ENCODE measurements at places on chromosomes 6 and 20.

DNA sequence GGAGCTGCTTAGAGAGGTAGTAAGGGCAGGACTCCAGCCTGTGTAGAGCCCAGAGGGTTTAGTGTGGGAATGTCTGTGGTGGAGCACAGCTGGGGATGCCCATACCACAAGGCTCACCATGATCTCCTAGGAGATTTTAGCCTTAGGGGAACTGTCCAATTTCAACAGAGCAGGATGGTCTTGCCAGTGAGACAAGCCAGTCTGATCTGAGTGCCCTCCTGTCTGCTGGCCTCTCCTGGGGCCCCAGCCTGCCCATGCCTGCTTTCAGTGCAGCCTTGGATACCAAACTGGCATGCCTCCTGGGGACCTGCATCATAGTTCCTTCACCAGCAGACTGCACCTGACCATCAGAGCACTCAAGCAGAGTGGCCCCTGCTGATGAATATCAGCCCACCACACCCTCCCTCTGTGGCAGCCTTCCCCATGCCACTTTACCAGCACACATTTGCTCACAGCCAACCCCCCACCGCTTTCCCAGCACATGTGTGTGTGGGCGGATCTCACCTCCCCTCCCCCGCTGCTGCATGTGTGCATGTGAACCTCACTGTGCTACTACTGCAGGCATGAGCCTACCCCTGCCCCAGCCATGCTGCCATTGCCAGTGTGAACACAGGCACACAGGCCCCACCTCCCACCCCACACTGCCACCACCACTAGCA, 7.9 kb upstream of the TREM1 start:
- no peak for DNase-seq

- DNase-seq, result no peak
Measured at GRCh38 chr6:100167585-100167984, 173.6 kb upstream of the MCHR2 start.

DNA sequence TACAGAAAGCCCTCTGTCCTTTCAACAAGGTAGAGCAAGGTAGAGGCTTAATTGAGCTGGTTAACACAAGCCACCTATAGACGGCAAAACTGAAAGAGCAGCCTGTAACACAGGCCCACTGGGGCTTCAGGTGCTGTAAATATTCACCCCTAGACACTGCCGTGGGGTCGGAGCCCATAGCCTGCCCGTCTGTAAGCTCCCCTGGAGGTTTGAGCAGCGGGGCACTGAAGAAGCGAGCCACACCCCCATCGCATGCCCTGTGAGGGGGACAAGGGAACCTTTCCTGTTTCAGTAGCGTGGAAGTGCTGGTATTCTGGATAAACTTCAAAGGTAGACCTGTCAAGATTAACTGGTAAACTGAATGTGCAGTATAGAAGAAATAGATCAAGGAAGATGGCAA, 160.4 kb downstream of the TPBG start:
- no peak for DNase-seq

DNA sequence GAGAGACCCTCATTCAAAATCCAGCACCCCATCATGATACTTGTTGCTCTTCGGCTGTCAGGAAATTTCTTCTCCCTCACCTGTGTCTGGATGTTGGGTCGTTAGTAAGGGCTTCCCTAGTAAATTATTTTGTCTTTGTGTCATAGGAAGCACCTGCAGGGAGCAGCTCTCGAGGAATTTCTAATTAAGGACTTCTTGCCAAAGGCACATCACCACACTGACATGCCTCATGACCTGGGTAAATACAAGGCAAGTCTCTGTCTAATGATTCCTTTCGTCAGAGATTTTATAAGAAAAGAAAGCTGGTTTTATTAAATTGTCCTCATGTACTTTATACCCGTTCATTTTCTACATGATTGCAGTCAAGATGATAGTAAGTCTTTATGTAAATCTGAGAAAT, at the start of gene NOX3:
NOX3 (minus strand) TSS at position 74 of the 400 bp plus-strand sequence; CDS start at position 35, 39 bp downstream.
- DNase-seq, result no peak

GRCh38 chr6:30964075-30964474, 19.4 kb upstream of the MUC21 start:
- DNase-seq, result no peak

DNA sequence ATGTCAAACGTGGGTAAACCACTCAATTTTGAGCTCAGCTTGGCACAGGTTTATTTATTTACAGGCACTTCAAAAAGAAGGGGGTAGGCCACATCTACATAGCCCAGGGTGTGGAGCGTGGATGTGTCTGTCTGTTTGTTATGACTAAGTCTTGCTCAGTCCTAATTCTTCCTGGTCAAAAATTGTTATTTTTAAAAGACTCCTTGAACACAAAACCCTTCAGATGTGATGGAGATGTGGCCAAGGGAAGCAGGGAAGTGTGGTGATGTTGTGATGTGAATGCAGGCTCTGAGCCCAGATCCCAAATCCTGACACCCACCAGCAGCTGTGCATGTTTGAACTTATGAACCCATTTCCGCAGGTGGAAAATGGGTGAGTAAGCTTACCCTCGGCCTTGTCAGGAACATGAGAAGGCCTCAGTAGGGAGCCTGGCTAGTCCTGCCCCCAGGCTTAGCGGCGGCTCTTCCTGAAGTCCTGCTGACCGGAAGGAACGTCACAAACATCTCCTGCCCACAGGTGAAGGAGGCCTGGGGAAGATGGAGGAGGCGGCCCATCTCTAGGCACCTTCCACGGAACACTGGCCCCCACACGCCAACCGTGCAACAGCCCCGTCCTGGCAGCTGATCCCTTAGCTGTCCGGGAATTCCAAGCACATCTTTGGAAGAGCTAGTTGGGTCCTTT, 119.7 kb downstream of the MYLK4 start:
- DNase-seq, result no peak

GRCh38 chr20:64044484-64045247, 4.8 kb downstream of the SOX18 start:
- DNase-seq, result no peak

- no peak for DNase-seq
Measured at GRCh38 chr6:92339936-92340640, 1079.3 kb downstream of the EPHA7 start.

DNA sequence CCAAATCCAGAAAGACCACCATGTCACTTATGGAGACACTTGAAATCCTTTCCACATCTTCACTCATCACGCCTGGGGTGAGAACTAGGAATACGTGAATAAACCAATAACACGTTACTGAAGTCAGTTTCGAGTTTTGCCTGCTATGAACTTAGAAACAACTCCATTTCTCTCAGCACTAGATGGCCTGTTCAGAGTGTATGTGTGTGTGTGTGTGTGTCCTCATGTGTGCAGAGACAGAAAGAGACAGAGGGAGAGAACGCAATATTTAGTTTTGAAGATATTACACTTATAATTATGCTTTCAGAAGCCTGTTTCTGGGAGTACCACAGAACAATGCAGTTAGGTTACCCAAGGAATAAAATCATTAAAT, 81.2 kb upstream of the CCN6 start:
- peak; percentile 32 for DNase-seq

GRCh38 chr6:16644540-16645250, 116.6 kb downstream of the ATXN1 start:
- DNase-seq, result no peak

DNA sequence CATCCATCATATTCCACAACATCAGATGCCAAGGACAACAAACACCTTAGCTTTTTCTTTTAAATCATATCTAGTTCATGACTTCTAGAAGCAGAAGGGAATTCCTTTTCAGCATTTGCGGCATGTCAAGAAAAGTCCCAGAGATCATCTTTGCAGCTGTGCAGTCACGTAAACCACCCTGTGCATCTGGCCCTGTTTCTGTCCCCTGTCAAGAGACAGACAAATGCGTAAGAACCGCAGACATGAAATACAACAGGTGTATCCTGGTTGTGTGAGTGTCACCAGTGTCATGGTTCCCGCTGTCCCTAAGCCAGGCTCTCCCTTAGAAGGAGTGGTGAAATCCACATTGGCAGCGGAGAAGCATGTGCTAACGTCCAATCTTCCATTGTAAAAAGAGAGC, 28.1 kb downstream of the LY86 start:
- DNase-seq, result no peak

GRCh38 chr6:111486921-111487320, 3.9 kb upstream of the REV3L start:
- DNase-seq, result no peak

DNA sequence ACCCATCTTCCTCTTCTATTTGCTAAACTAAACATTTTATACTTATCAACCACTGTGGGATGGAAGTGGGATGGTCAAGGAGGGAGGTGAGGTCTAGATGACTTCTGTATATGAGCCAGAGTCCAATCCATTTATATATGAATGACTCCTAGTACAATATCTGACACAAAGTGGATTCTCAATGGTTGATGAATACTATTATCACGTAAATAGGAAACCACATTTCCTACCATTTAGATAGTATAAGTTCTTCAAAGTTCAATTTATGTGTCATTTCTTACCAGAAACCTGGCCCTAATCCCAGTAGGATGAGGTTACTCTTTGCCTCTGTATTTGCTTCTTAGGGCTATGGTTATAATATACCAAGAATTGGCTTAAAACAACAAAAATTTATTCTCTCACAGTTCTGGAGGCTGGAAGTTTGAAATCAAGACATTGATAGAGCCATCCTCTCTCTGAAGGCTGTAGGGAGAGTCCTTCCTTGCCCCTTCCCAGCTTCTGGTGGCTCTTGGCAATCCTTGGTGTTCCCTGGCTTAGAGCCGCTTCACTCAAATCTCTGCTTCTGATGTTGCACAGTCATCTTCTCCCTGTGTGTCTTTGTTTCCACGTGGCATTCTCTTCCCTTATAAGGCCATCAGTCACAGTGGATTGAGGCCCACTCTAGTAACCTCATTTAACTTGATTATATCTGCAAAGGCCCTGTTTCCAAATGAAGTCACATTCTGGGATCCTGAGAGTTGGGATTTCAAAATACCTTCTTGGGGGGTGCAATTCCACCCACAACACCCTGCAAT, 41.0 kb upstream of the RAB23 start:
- DNase-seq, result no peak

DNA sequence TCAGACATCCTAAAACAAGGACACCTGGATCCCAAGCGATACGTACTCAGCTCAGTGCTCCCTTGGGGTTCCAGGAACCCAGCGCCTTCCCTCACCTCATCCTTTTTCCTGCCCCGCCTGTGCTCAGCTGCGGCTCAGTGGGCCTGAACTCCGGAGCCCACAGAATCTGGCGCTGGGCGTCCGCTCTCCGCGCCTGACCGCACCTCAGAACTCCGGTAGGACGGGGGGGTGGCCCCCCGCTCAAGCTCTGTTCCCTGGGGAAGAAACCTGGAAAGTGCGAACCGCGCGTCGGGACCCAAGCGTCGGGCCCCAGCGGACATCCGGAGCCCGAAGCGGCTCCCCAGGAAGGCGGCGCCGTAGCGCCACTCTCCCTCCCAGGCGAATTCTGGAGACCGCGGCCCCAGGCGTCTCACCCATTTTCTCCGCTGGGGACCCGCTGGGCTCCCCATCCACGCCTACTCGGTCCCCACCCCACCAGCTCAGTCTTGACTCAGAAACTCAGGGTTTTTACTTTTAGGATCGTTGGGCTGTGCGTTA, 336 bp upstream of the LY6G5C start:
- no peak for DNase-seq

- no peak for DNase-seq
Measured at GRCh38 chr6:153843420-153843819, 195.6 kb upstream of the OPRM1 start.

- no peak for DNase-seq
Measured at GRCh38 chr6:91198588-91199255, 611.9 kb upstream of the MAP3K7 start.

- DNase-seq, result no peak
Measured at GRCh38 chr6:42724825-42725224, 2.4 kb upstream of the PRPH2 start.

- no peak for DNase-seq
Measured at GRCh38 chr20:44040202-44040915, 125.7 kb downstream of the TOX2 start.

DNA sequence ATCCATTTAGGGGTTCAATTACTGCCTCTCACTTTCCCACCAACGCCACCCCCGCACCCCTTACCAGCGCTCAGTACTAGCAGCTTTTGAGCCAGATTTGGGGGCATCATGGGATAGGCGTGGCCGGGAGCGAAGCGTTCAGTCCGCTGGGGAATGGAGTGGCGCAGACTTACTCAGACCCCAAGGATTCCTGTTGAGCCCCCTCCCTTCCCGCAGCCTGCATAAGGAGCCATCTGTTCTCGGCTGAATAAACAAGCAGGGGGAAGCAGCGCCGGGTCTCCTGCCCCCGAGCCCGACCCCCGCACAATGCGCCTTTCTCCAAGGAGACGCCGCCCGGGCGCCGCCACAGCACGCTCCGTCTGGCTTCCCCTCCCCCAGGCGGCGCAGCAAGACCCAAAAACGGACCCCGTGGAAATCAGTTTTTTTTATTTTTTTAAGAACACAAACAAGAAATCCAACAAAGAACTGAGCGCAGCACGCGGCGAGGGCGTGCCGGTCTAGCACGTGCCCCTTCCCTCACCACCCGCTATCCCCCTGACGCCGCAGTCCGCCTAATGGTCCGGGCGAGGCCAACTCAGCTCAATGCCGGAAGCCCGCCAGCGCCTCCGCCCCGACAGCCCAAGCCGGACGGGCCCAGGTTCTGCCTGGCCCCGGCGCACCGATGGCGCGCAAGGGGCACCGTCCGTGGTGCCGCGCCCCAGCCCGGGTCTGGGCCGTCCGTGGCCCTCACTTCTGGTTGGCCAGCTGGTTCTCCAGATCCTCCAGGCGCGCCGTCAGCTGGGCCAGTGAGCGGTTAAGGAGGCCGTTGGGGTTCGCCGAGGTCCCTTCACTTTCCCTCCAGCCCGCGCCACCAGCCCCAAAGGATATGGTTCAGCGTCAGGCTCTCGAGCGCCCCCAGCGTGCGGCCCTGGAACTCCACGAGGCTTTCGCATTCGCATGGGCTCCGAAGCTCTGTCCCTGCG, 13.3 kb upstream of the RBPJL start:
- peak; percentile 65 for DNase-seq

GRCh38 chr6:100381111-100381510, 83.6 kb downstream of the SIM1 start:
- no peak for DNase-seq

DNA sequence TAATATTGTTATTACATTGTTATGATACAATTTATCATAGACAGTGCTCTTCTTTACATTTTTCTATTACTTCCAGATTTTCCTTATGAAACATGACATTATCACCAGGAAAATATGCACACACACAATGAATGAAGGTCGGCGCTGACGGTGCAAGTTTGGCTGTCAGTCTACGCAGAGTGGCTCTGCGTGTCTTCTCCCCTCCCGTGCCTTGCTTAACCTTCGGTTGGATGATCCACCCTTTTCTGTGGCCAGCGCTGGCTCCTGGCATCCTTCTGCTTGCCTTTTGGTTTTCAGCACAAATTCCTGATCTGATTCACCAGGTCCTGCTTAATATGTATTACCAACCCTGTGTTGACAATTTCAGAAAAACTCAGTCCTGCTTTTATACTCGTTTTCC, 157.4 kb downstream of the TSHZ2 start:
- no peak for DNase-seq

- DNase-seq, result no peak
Measured at GRCh38 chr6:31572041-31572911, at the start of gene LTA. LTA (plus strand) TSS chr6:31572289; CDS start chr6:31572743, 454 bp downstream.

GRCh38 chr6:21158149-21158548, 435.4 kb upstream of the SOX4 start:
- peak; percentile 32 for DNase-seq

- DNase-seq, result peak; percentile 61
Measured at GRCh38 chr6:159104163-159104925, 59.6 kb upstream of the TAGAP start.
